Stimulated activated CD8-positive, alpha-beta memory T cell treated with anti-CD3 and anti-CD28 coated beads, Interleukin-12 subunit alpha, Interleukin-12 subunit beta, amount 100 ng/mL, for 4 hours (primary cell): ENCODE measurements at places on chromosomes 4 and X.

- DNase-seq = no peak
These were observed 4.1 kb upstream of the S100P start for GRCh38 chr4:6689506-6689960.

GRCh38 chrX:10379878-10380277 is 223.1 kb downstream of the CLCN4 start:
- no peak for DNase-seq

GRCh38 chrX:12227412-12228041 is 89.3 kb downstream of the FRMPD4 start:
- no peak for DNase-seq

DNA sequence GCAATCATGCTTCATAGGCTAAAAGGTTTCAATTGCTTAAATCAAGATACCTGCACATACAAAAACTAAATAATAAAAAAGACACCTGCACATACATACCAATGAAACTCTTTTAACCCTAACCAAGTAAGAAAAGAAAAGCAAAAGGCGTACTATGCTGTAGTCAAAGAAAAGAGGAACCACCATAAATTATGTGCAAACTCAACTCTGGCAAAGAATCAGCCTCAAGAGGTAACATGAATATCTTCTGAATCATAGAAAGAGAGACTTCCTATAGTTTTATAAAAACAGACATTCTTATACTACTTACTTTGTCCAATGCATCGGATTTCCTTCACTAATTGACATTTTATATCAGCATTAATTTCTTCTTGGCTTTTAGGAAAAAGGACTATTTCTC is 29.3 kb downstream of the MMGT1 start:
- DNase-seq = no peak

DNA sequence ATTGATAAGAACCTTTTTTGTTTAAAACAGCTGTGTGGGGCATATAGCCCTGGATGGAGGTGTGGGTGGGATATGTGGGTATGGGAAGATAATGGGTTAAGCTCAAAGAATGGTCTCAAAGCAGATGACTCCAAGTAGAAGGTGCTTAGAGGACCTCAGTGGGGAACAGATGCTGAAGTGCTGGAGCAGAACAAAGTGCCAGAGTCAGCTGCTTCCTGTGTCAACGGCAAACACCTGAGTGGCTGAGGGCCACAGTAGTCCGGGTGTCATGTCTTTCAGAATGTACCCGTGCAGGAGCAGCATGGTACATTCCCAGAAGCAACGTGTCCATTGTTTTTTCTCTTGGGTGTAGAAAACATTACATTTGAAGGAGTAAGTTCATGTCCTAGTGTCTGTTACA is 210.6 kb downstream of the CCNG2 start:
- DNase-seq = no peak

GRCh38 chr4:142773505-142773904 is 72.6 kb downstream of the INPP4B start:
- DNase-seq = no peak

DNA sequence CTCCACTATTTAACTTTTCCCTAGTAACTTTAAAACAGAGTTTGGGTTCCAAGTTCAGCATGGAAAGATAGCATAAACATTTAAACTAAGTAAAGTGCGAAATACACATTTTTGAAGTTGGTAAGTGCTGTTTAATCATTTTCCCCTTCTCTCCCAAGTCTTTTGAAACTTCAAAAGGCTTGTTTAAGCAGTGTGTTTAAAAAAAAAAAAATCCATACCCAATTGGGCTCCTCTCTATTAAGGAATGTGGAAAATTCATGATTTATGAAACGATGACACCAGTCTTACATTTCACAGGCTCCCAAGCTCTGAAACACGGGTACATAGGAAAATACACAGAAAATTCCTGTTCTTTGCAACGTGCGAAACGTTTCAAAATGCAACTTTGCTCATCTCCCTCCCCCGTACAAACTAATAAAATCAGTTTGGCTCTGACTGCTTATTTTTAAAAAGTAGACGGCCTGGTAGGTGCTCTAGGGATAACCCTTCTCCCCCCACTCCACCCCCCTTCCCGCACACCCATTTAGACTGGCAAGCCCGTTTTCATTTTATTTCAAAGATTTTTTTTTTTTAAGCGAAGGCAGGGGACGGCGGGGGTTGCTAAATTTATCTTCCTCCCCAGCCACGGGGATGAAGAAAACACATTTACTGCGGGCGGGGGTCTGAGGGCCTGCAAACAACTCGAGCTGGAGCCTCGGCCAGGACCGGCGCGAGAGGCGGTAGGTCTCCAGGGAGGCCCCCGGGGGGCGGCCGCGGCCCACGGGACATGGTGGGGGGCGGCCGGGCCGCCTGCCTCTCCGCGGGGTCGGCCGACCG is 786 bp upstream of the ZFX start:
- no peak for DNase-seq

DNA sequence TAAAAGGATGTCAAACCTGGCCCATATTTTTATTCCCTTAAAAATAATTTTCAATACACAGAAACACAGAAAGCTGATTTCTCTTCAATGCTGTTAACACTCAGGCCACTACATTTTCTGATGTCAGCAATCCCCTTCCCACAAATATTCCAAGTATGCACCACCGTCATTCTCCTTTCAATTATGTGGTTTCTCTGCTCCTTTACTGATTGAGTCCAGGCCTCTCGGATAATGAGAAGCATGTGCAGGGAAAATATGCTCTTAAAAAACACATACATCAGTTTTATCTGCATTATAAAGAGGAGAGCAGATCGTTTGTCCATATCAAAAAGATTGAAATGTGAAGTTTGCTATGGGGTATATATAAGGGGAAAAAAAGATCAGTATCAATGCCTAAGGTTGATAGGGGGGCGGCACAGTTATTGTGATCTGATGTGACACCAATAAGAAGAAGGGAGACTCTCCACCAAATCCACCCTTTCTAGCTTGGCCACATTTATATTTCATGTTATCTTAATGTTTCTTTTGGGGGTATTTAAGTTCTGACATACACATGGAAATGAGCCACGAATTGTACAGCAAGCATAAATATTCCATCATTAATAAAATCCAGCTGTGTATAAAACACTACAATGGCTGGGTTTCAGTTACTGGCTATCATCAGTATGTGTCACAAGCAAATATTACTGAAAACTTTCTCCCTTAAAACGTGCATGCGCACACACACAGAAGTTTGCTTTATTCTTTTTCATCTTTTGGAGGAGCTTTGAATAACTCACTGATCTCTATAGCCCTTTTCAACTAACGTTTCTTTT is 6.4 kb downstream of the AMOT start:
- DNase-seq = no peak

DNA sequence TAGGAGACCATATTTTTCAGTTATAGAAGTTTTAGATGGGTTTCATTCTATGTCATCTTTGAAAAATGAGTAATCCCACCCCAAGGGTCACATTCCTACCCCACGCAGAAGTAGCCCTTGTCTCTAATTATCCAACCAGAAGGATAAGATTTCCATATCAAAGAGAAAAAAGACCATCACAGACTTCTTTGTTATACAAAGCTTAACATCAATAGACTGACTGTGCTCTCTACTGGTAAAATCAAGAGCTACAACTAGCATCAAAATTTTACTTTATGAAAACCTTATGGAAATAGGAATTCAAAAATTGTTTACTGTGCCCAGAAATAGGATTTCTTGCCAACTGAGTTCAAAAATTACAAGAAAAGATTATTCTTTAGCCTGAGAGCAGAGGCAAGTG is 24.9 kb downstream of the TNMD start:
- no peak for DNase-seq

DNA sequence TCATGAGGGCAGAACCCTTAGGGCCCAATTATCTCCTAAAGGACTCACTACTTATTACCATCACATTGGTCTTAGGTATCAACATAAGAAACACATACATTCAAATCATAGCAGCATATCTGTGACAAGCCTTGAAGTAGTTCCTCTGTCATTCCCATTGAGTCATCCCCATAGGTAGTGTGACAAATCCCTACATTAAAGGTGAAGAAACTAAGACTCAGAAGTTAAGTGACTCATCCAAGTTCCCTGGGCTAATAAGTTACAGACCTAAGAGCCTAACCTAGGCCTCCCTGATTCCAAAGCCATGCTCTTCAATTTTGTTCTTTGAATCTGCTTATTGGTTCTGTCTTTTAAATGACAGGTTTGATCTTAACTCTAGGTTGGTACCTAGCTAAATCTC is 58.2 kb downstream of the CD38 start:
- no peak for DNase-seq

DNA sequence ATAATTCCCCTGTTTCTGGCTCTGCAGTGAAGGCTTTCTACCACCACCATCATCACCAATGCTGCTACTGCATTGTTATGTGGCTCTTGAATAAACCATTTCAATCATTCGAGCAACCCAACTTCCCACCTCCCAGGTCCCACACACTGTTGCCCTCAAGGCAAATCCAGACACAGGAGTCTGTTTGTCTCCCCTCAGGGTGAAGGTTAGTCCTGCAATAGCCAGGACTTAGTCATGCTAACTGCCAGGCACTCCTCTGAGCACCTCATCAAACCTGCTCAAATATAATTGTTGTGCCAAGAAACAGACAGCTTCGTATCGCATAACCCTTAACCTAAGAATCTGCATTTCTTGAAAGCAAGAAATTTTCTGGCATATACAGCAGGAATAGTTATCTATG is 213.2 kb downstream of the KDR start:
- no peak for DNase-seq

- no peak for DNase-seq
These were observed 33.8 kb upstream of the FGFR3 start for GRCh38 chr4:1759170-1759817.

DNA sequence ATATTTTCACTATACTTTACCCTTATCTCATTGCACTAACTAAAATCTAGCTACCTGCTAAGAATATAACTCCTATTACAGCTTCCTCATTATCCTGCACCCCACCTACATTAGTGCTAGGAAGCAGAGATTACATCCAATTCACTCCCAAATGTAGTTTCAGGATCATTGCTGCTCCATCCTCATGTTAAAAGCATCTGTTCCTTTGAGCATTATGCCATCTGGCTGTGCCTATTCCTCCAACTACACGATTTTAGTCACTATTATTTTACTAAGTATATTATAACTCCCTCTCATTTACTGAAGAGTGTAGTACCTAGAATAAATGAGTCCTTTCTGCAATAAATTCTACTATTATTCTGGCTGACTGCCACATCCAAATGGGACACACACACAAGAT is 1586.9 kb downstream of the TECRL start:
- DNase-seq = no peak

DNA sequence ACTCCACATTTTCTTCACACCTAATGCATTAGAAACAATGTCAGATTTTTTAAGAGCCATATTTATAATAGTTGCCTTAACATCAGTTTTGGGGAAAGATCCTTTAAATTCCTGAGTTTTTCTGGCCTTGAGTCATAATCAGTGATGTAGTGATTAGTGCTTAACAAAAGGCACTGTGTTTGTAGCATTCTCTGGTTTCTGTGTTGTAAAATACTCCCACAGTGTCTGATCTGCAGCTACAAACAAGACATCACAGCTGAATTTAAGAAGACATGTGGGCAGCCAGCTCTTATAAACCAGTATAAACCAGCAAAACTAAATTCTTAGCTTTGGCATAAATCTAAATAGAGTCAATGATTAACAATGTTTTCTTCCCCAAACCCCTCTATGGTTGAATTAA is 233.8 kb downstream of the FSTL5 start:
- no peak for DNase-seq

- DNase-seq = no peak
These were observed 86.7 kb upstream of the SRD5A3 start for GRCh38 chr4:55259294-55259693.

DNA sequence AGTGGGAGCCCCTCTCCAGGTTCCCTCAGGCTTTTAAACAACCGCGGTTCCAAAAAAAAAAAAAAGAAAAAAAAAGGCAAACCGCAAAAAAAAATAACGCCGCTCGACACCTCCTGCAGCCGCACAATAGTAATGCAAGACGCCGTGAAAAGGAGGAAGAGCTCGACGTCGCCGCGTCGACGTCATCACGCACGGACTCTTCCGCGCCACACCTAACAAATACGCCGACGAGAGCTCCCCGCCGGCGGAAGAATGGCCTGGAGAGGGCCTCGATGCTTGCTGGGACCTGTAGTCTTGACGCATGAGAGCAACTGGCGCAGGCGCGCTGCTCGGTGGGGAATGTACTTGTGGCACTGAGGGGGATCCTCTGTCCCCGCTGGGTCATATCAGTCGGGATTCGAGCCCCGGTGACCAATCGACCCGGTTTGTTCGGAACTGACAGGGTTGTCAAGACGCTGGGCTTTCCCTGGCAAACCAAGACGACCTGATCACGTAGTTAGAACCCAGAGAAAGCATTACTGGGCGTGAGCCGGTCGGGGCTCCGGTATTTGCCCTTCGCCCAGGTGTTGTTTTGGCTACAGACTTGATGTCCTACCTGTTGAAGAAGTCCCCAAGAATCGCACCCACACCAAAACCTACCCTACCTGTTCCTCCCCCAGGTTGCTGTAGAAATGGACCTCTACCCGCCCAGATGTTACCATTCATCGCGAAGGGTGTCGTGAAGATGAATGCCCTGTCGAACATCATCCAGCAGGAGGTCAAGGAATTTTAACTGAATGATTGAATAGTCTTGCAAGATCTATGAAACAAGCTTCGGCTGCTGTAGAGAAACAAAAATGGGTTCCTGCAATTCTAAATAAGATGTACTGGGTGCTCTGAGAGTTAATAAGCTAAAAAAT is at the start of gene CBR4:
TSS of gene CBR4 (minus strand) at position 131 of the 899 bp plus-strand sequence. CDS start 166 bp downstream, outside the sequence.
- peak; percentile 91 for DNase-seq
